Endothelial cell of umbilical vein (primary cell): ENCODE measurements at places on chromosomes 1 and 21.
A peak's percentile ranks its signal among the peaks of the same experiment; 100 is the strongest.

- DNase-seq: no peak
These were observed 68.8 kb downstream of the GRIK3 start for GRCh38 chr1:36965275-36966159.

DNA sequence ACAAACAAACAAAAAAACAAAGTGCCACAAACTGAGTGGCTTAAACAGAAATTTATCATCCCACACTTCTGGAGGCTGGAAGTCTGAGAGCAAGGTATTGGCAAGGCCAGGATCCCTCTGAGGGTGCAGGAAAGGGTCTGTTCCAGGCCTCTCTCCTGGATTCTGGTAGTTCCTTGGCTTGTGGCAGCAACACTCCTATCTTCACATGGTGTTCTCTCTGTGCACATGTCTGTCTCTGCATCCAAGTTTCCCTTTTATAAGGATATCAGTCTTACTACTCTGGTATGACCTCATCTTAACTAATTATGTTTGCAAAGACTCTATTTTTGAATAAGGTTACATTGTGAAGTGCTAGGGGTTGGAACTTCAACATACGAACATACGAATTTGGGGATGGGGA, 5.3 kb upstream of the VASH2 start:
- no peak for DNase-seq

- DNase-seq: no peak
These were observed 1.1 kb upstream of the PRRX1 start for GRCh38 chr1:170662561-170663403.

- no peak for DNase-seq
These were observed 73.2 kb downstream of the KIFAP3 start for GRCh38 chr1:170001266-170001665.

- DNase-seq: no peak
These were observed 79.3 kb downstream of the SIK1 start for GRCh38 chr21:43347461-43348169.

DNA sequence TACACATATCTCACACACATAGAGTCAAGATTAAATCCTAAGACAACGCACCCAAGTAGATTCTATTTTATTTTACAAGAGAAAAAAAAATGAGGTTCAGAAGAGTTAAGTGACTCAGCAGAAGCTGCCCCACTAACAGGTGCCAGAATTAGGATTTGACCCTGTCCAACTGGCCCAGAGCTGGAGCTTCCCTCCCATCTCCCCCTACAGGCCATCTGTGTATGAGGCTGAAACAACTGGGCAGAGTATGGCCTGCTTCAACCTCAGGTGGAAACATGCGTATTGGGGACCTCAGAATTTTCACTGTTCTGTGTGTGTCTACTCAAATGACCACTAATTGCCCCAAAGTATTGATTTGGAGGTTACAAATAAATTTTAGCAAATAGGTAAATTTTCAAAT, 29.9 kb downstream of the PSMG1 start:
- DNase-seq: no peak

GRCh38 chr1:194355488-194356106, 1169.2 kb upstream of the B3GALT2 start:
- no peak for DNase-seq

DNA sequence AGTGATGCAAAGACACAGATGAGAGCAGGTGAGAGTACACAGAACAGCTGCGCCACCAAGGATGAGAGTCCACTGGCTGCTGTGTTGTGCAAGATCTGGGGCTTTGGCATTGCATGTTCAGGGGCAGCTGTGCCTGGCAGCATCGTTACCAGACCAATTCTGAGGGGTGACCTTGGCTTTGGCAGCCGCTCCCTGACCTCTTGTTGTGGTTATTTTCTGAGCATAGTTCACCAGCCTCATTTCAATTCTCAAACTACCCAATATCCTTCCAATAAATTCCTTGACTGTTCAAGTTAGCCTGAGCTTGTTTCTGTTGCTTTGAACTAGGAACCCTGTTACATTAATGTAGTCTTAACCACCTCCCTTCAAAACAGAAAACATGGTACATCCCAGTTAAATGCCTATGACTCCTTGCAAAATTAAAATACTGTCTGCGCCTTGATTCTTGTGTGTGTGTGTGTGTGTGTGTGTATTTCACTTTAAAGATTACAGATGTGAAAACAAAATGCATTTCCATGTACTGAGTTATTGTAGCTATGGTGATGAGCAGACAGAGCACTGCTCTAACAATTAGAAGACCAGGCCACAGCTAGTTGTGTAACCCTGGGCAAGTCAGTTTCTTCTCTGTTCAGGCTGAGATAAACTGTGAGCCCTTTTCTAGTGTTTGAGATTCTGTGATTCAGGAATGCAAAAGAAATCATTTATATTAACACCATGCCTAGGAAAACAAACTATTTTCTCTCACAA, 106.3 kb upstream of the GUCA2B start:
- no peak for DNase-seq

GRCh38 chr1:173413271-173413707, 63.8 kb upstream of the PRDX6 start:
- no peak for DNase-seq

DNA sequence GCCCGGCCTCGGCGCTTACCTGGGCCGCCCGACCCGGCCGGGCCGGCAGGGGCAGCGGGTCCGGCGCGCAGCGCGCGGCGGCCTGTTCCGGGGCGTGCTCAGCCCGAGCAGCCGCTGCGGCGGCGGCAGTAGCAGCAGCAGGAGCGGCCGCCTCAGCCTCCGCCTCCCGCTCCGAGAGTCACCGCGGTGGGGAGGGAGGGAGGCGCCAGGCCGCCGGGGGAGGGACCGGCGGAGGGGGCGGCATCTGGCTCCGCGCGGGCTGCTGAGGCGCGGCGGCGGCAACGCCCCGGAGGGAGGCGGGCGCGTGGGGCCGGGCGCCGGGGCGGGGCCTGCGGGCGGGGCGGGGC, at the start of gene CTNNBIP1:
CTNNBIP1 (minus strand) TSS at position 194 of the 347 bp plus-strand sequence. CDS start 38,205 bp downstream, outside the sequence.
- no peak for DNase-seq

DNA sequence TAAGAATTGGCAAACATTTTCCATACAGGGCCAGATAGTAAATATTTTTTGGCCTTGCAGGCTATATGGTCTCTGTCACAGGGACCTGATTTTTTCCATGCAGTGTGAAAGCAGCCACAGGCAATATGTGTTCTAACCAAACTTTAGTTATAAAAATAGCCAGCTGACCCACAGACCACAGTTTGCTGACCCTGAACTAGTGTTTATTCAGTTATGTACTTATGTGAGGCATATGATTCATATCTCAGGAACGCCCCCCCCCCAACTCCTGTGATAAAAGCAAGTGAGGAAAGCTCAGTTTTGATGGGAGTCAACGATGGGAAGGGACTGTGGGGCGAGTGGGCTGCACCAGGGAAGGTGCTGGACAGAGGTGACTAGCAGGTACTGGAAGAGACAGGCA, 80.1 kb downstream of the HMGB4 start:
- DNase-seq: no peak

GRCh38 chr21:36478941-36479340, 981 bp downstream of the CLDN14 start:
- DNase-seq: peak; percentile 48

- no peak for DNase-seq
These were observed 23.9 kb upstream of the SLC25A34 start for GRCh38 chr1:15712168-15712567.

GRCh38 chr1:59046134-59046533, 250.8 kb upstream of the FGGY start:
- DNase-seq: no peak

- DNase-seq: no peak
These were observed at the start of gene KCNQ4 for GRCh38 chr1:40783001-40783905. Gene KCNQ4 (plus strand): TSS chr1:40783787. CDS start chr1:40784094, 307 bp downstream.

DNA sequence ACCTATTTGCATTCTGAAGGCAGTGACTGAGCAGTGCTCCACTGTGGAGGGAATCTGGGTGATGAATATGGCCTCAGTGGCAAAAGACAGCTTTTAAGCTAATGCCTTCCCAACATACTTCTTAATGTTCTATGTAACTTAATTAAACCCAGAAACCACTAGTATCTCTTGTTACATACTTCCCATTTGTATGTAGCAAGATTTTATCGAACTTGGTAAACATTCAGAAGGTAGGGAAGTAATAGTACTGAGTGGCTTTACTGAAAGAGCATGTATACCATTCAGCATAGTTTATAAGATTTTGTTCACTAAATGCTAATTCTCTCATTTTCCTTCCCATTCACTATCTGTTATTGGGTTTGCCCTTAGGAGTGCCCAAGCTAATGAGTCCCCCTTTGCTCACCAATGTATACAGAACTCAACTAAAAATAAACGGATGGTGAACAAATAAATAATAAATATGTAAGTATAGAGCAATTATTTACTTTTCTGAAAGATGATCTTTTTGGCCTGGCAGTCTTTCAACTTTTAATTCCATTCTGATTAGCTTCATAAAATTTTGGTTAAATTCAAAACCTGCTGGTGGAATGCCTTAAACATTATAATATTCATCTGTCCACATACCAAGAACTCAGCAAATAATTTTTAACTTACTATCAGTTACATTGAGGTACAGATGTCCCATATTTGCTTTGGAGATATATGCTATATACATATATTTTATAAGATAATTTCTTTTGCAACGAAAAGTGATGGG, 204.4 kb downstream of the APP start:
- DNase-seq: no peak

DNA sequence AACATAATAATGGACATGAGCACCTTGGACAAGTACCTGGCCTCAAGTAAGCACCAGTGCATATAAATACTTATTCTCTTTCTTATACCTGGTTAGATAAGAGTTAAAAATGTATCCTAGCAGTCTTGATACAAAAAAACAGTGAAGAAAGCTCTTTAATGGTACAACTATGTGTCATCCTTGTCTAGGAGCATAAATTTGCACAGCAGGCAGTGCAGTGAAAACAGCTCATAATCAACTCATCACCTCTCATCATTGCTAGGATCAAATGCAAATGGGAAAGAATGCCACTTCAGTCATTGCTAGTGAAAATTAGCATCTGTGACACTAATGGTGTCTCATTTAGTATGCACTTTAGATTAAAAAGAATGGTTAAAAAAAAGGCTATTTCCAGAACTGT, 7.6 kb downstream of the SAMSN1 start:
- no peak for DNase-seq

DNA sequence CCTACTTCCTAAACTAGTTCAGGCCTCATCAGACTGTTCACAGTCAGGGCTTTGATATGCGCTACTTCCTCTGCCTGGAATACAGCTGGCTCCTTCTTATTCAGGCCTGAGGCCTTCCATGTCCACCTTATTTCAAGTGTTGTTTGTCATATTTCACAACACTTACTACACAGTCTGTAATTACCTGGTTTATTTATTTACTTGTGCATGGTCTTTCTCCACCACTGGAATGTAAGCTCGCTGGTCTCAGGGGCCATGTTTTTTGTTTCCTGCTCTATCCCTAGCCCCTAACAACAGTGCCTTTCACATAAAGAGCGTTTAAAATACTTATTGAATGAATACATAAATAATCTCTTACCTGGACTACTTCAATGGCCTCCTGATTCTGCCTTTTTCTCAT, 4.6 kb upstream of the SRSF4 start:
- no peak for DNase-seq

GRCh38 chr1:32219022-32219421, 3.1 kb downstream of the TMEM234 start:
- no peak for DNase-seq

DNA sequence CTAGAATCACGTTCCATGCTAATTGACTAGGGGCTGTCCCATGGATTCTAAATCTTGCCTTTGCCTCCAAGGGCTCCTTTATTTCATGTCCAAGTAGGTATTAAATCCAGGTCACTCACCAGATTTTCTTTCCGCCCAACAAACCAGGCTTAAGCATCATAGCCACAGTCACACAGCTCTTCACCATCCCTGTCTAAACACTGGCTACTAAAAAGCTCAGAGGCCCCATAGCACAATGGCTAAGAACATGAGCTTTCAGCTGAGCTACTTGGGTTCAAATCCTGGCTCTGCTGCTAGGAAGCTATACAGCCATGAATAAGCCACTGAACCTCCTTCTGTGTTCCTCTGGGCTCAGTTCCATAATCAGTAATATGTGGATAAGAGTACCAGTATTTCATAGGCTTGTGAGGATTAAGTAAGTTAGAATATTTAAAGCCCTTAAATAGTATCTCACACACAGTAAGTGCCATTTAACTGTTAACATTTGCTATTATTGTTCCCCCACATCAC, 277.2 kb upstream of the GJB5 start:
- DNase-seq: no peak

GRCh38 chr1:166089804-166090203, 77.0 kb downstream of the FAM78B start:
- no peak for DNase-seq

DNA sequence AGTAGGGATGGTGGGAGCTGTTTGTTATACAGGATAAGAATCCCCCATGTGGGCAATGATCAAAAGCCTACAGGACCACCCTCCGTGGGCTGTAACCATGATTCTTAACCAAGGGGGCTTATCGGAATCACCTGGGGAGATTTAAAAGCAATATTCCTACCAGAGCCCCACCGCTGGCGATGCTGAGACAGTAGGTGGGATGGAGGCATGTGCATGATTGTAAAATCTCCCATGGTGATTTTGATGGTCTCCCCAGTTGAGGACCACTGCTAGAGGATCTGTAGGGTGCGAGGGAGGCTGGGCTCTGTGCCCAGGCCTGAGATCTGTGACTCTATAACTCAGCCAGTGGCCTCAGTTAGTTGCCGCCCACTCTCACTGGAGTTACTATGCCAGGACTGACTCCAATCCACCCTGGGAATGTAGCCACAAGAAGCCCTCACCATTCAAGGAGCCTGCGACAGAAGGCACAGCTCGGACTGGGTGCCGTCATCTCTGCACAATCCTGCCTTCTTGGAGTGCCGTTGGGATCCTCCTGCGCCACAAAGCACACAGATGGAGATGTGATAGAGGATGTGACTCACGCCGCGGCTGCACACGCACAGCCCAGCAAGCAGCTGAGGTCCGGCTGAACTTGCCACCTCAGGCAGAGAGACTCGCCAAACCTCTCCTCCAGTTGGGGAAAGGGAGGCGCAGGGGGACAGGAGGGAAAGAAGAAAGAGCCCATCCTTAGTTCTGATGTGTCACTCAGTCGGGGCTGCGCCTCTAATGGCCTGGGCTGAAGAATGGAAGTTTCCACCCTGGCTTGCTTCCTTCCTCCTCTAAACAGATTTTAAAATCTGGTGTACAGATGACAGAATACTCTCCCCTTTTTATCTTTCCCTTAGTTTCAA, 26.5 kb downstream of the AKNAD1 start:
- peak; percentile 94 for DNase-seq
